ENCODE measurements at places on chromosomes 6 and 20.

DNA sequence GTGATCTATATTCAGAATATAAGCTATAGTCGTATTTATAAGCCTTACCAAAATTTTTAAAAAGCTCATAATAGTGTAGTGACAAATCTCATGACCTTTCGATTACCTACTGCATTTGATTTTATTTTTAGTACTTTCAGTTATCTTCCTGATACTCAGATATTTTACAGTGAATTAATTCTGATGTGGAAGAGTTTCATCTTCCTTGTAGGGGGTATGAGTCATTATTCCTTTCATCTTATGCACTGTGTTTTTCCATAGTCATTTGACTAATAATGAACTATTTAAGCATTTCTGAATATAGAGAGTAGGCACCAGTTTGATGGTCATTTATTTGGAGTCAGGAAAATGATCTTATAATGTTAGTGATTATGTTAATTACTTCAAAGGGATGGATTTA lies 36.4 kb downstream of the HDGFL1 start:
- no peak for DNase-seq

DNA sequence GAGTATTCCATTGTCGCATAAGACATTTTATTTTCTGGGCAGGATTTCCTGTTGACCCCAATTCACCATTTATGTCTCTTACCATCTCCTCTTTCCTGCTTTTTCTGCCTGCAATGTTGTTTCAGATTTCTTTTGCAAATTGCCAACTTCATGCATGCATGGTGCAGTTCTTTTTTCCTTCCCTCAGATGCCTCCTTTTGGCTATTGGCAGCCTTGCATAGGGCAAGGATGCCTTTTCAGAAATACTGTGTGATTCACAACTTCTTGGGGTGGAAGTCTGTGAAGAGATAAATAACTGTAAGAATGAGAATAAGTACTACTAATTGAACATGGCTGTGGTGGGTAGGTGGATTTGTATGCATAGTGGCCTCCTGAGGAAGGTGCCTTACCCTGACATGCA lies 116.7 kb downstream of the SOX4 start:
- DNase-seq = no peak

- DNase-seq = no peak
Observed at GRCh38 chr6:70107852-70108629, 194.8 kb downstream of the COL9A1 start.

DNA sequence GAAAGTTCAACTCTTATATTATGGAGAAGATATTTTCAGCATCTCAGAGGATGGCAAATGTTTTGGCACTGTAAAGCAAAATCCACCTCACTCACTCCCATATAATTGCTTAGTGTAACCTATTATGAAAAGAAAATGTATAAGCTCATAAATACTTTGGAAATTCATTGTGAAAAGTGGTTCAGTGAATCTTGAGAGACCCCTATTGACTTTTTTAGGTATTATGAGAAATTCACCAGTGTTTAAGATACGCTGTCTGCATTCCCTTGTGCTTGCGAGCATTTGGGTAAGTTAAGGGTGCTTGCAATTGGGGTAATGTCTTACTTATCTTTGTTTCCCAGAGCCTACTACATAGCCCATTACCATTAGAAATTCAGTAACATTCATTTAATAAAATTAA lies 66.3 kb upstream of the BMP5 start:
- no peak for DNase-seq

DNA sequence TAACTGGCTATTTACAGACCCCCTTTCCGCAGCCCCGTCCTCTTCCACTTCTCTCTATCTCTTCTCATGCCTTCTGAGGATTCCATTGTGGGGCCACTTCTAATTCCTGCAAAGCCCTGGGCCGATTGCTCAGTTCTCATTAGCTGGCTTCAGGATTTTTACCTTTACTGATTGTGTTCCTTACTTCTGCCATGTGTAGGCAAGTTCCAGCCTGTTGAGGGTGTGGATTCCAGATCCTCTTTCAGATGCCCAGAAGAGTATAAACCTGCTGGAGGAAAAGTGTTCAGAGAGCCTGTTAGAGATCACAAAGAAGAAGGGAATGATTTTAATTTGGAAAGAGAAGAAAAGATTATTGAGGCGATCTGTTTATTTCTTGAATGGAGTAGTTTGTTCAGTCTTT lies 5.4 kb downstream of the DSE start:
- DNase-seq = no peak

DNA sequence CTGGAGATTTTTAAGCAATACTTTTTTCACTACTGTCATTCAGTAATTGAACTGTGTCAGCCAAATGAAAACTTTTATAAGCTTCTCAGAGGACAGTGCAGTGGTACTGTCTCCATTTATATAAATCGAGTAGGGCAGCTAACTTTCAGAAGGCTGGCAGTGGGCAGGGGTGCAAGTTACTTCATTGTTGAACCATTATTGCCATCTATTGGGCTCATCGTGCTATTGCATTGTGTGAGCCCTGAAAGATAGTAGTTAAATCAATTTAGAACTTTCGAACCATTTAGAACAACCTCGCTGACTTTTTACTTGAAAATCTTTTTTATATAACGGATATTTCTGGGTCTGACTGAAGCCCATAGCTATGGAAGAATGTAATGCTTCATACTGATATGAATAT lies 347.8 kb upstream of the PLCB4 start:
- no peak for DNase-seq
